ENCODE measurements at places on chromosomes 6 and 20.

DNA sequence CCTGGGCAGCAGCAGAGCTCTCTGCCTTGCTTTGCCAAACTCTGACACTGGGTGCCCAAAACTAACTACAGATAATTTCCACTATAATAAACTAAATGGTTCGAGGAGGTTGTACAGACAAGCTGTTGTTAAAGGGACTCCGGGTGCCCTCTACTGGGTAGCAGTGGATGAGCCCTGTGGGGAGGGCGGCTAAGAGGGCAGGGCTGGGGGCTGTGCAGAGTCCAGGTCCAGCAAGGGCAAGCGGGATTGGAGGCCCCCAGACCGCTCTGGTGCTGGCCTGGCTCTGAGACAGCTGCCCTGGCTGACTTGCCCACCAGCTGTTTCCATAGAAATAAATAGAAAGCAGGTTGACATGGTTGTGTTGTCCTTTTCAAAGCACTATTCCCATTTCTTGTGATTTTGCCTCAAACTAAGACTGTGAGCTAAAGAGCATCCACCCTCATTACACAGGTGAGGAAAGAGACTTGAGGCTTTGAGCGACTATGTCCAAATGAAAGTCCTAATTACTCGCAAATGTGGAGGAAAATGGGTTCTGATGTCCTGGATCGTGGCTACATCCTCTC, 167.6 kb upstream of the CST7 start:
- DNase-seq: no peak

- DNase-seq: no peak
These were observed 431.6 kb downstream of the GJA1 start for GRCh38 chr6:121867095-121867494.

GRCh38 chr6:33722103-33722623, 10.7 kb upstream of the UQCC2 start:
- no peak for DNase-seq

GRCh38 chr6:11639376-11640235, 102.1 kb downstream of the TMEM170B start:
- no peak for DNase-seq

GRCh38 chr20:51608061-51608460, 65.5 kb upstream of the NFATC2 start:
- no peak for DNase-seq

- DNase-seq: no peak
These were observed 43.4 kb downstream of the DLGAP4 start for GRCh38 chr20:36349384-36350170.

DNA sequence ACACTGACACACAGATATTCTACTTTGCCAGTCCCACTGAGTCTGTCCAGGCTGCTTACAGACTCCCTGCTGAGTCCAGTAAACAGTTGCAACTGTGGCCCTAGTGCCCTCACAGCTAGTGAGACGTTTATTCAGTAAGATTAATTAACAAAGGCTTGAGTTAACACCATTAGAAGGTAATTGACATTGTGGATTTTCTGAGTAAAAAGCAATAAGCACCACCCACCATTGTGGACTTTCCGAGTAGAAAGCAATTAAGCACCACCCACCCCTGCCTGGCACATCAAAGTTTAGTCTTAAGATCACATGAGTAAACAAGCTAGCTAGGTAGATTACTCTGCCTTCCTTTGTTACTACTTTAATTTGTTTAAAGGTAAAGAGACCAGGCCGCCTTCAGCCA, 408.6 kb upstream of the IMPG1 start:
- DNase-seq: no peak

GRCh38 chr6:53523511-53524454, 21.1 kb downstream of the GCLC start:
- DNase-seq: no peak

Measured in central memory CD4-positive, alpha-beta T cell (primary cell).